LHCN-M2 (cell line): ENCODE measurements at places on chromosomes 13 and 19.

DNA sequence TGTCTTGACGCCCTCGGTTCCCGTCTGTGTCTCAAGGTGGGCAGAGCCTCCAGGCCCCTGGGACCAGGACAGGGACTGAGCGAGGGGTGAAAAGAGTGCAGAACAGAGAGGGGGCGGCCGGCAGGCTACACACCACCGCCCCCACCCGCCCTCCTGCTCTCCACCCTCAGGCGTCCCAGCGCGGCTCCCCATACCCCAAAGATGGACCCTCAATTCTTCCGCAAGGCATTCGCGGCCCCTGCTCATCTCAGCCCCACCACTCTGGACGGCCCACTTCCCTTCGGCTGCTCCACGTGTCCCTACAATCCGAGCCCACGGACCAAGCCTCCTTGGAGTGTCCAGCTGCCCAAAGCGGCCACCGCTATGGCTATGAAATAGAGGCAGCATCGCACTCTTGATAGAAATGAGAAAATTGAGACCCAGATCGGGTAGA is 1.8 kb downstream of the KLF16 start:
- DNase-seq = no peak

- peak; percentile 83 for DNase-seq
Observed at GRCh38 chr13:98910501-98910951, 67.3 kb downstream of the DOCK9 start.

DNA sequence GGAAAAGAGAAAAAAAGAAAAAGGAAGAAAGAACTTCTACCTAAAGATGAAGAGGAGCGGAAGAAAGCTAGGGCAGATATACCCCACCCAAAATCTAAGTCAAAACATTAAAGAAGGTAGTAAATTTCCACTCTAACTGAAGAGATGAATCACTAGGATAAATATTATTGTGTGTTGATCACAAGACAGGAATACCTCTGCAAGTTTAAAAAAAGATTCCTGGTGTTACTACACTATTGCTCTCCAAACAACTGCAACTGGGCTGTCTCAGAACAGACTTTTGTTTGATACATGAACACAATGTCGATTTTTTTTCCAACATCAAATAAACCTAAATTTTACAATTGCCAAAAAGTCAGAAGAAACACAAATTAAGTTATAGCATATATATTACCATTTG is 6.8 kb downstream of the HSPH1 start:
- DNase-seq = peak; percentile 13

DNA sequence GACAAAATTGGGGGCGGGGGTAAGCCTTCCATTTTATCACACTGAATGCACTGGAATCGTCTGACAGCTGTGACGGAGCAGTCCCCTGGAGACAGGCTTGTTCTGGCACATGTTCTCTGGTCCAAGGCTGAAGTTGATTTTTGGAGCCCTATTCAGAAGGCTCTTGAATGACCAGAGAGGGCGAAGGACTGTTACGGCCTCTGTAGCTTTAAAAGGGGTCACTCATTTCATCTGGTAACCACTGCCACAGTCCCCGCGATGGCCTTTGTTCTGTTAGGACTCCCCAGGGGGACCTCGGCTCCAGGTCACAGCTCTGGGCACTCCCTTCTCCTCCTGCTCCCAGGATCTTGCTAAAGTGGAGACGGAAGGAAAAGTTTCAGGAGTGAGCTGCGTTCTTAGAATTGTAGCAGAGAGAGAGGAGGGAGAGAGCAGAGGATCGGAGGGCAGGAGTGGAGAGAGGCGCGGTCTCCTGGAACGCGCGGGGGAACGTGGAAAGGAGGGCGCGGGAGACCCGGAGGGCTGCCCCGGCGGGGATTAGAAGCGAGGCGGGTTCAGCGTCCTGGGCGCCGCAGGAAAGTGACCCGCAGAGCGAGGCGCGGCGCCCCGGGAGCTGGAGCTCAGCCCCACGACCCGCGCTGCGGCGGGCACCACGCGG is 134.3 kb upstream of the MYO16 start:
- DNase-seq = no peak

DNA sequence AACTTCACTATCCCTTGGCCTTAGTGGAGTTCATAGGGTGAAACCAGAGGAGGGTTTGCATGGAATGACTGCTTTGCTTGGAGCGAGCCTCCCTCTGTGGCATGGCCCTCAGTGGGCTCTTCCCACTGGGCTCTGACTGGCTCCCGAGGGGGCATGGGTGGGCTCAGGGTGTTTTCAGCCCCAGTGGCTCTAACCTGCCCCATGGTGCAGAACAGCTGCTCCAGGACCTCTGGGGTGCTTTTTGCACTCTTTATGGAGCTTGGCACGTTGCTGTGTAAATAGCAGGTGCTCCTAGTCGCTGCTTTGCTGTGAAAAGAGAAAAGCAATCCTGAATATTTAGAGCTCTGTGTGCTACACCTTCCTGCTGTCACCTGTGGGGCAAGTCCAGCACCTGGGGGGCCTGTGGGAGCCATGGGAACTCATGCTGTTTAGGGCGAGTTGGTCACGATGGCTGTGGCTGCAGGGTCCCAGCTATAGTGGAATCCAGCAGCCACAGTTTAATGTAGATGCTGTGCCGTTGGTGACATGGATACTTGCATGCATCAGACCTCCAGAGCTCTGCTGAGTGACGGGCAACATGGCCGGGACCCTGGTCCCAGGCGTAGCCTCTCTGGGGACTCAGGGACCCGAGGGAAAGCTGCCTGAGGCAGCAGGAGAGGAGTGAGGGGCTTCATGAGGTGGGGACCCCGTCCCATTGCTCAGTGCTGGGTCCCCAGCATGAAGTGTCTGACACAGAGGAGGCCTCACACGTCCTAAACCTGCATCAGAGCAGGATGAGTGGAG is 14.3 kb upstream of the MCF2L start:
- no peak for DNase-seq

DNA sequence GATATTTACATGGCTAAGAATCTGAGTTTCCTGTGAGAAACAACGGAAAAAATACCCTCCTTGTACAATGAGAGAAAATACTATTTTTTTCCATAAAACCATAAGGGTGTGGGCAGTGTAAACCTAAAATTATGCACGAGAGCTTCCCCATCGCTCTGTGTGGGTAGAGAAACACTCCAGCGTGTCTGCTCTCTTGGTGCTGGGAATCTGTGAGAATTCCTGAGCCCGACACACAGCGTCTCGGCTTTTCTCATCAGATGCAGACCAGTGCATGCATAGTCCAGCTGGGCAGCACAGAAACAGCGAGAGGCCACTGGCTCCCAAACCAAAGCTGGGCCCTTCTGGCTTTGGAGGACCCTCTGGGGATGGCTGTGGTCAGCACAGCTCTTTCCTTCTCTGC is 12.0 kb downstream of the PLPP2 start:
- DNase-seq = no peak

GRCh38 chr13:26038931-26039475 is 12.8 kb downstream of the SHISA2 start:
- no peak for DNase-seq
